ENCODE measurements at places on chromosomes 3 and 15. TPM values are rescaled to one million over a fixed set of nuclear protein-coding genes. Genes with fewer than 3 reads are reported as not detected.
A peak's percentile ranks its signal among the peaks of the same experiment; 100 is the strongest.

Gene OCA2
- total RNA-seq: 0.68 TPM

DNA sequence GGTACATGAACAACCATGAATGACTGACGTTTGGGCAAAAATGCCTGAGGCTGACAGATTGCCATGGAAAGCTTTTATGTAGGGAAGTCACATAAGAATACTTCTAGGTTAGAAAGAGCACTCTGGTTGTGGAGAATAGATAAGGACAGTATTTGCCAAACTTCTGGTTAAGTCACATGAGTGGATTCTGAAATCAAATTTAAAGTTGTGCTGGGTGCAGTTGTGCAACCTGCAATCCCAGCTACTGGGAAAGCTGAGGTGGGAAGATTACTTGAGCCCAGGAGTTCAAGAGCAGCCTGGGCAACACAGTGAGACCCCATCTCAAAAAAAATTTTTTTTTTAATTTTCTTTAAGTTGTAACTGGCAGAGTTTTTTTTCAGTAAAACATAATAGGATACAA, 7.2 kb upstream of the ZNF148 start:
- no peak for DNase-seq

GRCh38 chr3:111668326-111668725, 73.2 kb upstream of the ZBED2 start:
- DNase-seq: no peak

GRCh38 chr3:73228437-73228836, 167.0 kb downstream of the EBLN2 start:
- no peak for DNase-seq

- DNase-seq: no peak
Measured at GRCh38 chr3:196988241-196989029, 19.8 kb upstream of the PIGZ start.

- no peak for DNase-seq
Measured at GRCh38 chr15:77688693-77689092, 56.0 kb upstream of the LINGO1 start.

Gene PAK2
- total RNA-seq: 30.4 TPM

Gene C3orf22
- not detected for total RNA-seq

GRCh38 chr15:29669823-29670222, 152.4 kb downstream of the TJP1 start:
- DNase-seq: no peak

DNA sequence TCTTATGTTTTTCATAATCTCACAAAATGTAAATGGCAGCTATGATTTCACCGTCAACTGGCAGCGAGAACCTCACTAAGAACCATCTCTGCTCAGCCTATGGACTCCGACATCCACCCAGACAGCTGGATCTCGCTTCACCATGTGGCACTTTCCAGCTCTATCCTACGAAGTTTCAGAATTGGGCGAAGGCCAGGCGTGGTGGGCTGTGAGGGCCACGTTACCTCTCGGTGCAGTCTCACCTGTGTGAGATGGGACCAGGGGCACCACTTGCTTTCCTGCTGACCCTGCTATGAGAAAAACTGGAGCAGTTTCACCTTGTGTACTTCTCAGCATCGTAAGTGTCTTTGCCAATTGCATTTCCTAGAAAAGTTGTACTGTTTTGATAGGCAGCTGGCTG, 32.3 kb downstream of the CHDH start:
- DNase-seq: no peak

- DNase-seq: peak; percentile 50
Measured at GRCh38 chr15:68614286-68615035, 35.7 kb downstream of the CORO2B start.

Gene DUOX1
- total RNA-seq: 1.4 TPM

Gene PSTPIP1
- total RNA-seq: 2.5 TPM

DNA sequence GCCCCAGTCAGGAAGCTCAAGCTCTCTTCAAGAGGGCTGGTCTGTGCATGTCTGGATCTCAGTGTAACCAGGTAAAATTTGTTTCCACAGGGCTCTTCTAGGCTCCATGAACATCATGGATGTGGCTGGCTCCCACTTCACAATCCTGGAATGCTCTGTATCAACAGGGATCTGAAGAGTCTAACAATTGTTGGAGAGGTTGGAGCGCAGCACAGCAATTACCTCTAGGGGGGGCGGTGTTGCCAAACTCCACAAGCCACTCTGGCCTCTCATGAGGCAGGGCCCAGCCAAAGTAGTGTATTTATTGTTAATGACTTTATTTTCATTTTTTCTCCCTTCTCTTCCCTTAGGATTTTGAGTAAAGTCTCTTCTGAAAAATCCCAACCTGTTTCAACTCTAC, 6.1 kb upstream of the EIF2B5 start:
- DNase-seq: no peak

DNA sequence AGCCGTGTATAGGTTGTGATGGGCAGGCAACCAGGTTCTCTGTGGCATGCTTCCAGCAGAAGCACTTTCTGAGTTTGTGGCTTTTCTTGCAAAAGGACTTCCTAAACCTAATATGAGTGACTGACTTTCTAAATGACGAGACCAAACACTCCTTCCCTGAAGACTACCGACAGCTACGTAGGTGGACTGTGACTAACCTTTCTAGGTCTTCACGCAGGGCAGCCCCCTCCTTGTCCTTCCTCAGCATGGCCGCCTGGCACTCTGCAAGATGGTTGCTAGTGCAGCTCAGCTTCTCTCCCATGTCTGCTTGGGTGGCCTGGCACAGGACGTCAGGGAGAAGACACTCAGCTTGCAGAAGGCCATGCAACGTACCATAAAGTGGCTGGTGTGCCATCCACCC, 20.9 kb downstream of the CXCR6 start:
- DNase-seq: no peak

Gene GOLGA8J
- not detected for total RNA-seq

Gene NAA50
- 112 TPM for total RNA-seq

- DNase-seq: no peak
Measured at GRCh38 chr3:66603151-66603611, 102.4 kb upstream of the LRIG1 start.

Gene CSPG4
- 5.1 TPM for total RNA-seq

DNA sequence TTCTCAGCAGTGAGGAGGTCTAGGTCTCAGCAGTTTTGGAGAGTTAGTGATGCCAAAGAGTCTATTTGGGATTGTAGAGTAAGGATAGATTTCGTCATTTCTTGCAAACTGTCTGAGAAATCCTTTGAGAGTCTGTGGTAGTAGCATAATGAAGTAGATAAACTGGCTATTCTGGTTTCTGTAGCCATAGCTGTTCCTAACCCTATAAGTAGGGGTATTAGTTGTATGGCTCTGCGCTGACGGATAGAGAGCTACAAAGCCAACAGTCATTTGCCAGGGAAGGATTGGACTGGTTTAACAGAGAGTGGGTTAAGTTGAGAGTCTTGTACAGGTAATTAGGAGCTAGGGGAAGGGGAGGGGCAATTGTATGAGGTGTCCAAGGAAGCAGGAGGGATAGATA, 50.6 kb downstream of the KLHDC8B start:
- no peak for DNase-seq

Gene TBC1D21
- total RNA-seq: not detected

Data from ovary (tissue), 10 donors.